Pulmonary artery endothelial cell (primary cell): ENCODE measurements at places on chromosomes 11 and 22. TPM values are rescaled to one million over a fixed set of nuclear protein-coding genes. Genes with fewer than 3 reads are reported as not detected.

DNA sequence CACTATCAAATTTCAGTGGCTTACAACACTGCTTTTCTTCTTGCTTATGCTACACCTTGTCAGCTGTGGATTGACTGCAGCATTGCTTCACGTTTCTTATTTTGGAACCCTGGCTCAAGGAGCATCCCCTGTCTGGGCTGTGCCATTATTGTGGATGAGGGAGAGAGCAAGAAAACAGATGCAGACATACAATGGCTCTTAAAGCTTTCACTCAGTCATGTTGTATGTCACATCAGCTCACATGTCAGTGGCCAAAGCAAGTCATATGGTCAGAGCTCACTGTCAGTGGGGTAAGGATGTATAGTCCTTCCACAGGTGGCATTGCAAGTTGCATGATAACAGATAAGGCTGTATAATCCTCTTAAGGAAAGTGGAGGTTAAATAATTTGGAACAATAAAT is 10.0 kb downstream of the ARHGEF12 start:
- no peak for DNase-seq

DNA sequence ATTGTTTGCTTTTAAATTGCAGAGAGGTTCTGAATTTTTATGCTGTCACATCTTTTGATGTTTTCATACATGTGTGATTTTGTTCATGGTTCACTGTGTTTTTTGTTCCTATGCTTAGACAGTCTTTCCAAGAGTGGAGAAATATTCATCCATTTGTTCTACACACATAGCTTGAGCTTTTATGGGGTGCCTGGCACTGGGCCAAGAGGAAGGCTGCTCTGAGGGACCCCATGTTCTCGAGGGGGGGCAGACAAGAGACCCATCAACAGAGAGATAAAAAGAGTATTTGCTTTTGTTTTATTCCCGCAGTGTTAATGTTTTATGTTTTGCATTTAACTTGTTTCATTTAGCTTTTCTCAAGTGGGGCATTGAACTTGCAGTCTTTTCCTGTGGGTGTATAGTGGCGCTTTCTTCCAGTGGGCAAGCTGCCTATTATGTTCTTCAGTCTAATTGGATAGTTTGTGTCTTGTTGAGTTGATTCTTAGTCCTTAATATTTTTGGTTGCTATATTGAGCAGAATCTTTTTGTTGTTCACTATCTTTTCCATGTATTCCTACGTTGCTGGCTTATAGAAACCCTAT is 57.7 kb downstream of the CABIN1 start:
- DNase-seq, result no peak

DNA sequence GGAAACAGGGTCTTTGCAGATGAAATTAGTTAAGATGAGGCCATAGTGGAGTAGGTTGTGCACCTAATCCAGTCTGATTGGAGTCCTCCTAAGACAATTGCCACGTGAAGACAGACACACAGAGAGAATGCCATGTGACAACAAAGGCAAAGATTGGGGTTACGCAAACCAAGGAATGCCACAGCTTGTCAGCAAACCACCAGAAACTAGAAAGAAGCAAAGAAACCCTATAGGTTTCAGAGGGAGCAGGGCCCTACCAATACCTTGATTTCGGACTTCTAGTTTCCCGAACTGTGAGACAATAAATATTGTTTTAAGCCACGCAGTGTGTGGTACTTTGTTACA is 8.2 kb upstream of the LAYN start:
- no peak for DNase-seq

- DNase-seq, result peak; percentile 77
These were observed 96.5 kb downstream of the CWC15 start for GRCh38 chr11:94876645-94877442.

The MAPK8IP2 gene
- total RNA-seq, result 0.11 and 0.13 TPM in 2 replicates

The MPZL2 gene
- total RNA-seq, result 116 and 148 TPM in 2 replicates

The SMIM35 gene
- not detected in 2 replicates for total RNA-seq
